ENCODE measurements at places on chromosomes 12 and 14. TPM values are rescaled to one million over a fixed set of nuclear protein-coding genes. Genes with fewer than 3 reads are reported as not detected.

The RDH11 gene
- 142 TPM for total RNA-seq

The CIROP gene
- not detected for total RNA-seq

The DEPDC4 gene
- 2.2 TPM for total RNA-seq

The HEATR5A gene
- 25.7 TPM for total RNA-seq

The KRT81 gene
- total RNA-seq: not detected

The DLGAP5 gene
- total RNA-seq: 33.8 TPM

The CFAP73 gene
- not detected for total RNA-seq

The EPYC gene
- not detected for total RNA-seq

The PRH1 gene
- total RNA-seq: 19.5 TPM

The FRMD6 gene
- total RNA-seq: 223 TPM

Data from subcutaneous preadipocyte (primary cell).